NCI-H1105 (cell line): ENCODE measurements at places on chromosomes 12 and 14.

DNA sequence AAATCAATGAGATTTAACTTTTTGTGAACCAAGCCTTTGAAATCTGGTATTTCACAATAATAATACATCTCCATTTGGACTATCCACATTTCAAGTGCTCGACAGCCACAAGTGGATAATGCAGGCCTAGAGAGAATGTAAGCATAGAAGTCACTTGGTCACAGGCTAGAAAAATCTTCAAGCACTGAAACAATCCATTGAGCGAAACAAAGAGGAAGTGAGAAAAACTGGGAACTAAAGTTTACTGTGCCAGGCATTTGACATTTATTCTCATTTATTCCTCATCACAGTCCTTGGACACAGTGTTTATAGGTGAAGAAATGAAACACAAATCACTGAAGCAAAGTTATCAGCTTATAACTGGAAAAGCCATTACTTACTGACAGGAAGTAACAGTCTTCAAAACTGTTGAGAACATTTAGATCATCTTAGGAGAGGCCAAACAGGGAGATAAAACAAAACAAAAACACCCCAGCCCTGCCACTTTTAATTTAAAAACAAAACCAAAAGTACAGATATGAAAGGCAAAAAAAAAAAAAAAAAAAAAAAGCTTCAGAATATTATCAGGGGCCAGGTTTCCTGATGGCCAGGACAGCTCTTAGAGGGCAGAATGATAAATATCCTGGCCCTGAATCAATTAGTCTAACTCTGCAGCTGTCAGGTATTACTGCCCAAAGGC lies 29.2 kb downstream of the GNS start:
- DNase-seq: no peak

- no peak for DNase-seq
Observed at GRCh38 chr12:105812366-105812765, 326.4 kb downstream of the NUAK1 start.

DNA sequence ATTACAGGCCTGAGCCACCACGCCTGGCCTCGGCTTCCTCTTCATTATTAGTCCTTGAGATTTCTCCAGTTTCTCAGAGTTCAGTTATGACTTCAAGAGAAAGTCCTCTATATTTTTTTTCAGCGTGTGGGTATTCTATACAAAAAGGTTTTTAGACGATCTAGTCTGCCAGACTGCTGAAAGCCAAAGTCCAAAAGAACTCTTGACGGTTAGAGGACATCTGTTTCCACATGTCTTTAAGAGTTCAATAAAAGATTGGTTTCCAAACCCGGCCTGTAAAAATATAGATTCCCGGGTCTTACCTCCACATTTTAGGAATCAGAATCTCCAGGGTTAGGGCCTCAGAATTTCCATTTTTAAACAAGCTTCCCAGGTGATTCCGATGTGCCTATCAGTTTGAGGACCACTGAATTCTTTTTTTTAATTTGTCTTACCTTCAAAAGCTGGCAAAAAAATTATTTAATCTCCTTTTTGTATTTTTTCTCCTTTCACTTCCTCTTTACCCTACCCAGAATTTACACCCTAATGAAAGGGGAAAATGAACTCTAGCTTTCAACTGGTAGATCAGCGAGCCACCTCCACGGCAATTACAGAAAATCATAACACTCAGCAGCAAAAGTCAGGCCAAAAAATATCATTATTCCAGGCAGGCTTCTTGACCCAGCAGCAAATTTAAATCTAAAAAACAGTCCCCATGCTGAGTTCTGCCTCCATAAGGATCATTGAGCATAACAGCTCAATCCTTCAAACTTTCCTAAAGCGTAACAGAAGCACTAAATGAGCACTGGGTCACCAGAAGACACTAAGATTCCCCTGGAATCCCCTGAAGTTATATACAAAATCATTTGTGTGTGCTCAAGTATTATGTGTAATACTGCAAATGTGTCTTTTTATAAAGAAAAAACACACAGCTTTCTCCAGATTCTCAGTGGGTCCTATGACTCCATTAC lies 8.7 kb downstream of the NT5DC3 start:
- DNase-seq: no peak

DNA sequence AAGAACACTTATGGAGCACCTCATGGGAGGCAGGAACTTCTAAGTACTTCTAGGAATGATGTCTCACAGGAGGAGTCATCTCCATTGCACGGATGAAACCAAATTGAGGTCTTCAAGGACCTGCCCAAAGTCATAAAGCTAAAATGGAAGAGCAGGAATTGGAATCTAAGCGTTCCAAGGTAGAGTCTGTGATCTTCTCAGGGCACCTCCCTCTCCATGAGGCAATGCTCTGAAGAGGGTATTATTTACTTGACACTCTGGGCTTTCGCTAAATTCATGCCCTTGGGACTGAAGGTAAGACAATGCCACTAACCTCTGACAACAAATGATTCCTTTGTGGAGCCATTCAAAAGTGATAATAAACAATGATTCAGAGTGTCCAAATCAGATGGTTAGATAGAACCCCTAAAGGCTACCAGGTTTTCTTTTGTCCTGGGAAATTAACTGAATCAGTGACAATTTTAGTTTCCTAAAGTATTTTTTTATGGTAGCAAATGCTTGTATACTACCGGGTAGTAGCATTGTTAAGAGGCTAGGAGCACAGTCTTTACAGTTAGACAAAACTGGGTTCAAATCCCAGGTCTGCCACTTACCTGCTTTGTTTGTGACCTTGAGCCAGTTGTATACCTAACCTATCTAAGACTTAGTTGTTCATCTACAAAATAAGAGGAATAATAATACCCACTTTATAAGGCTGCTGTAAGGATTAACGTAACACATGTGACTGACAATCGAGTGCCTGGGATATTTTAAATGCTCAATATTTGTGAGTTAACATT lies 12.3 kb downstream of the HMGA2 start:
- DNase-seq: no peak

GRCh38 chr12:50221228-50222008 lies 54.2 kb upstream of the CERS5 start:
- DNase-seq: no peak
